ENCODE measurements at places on chromosomes 6 and 20.

GRCh38 chr6:100880149-100880852 is 828 bp downstream of the ASCC3 start:
- no peak for DNase-seq

- no peak for DNase-seq
These were observed 113.8 kb downstream of the CEBPB start for GRCh38 chr20:50304501-50304856.

GRCh38 chr6:131015630-131016263 is 47.3 kb downstream of the EPB41L2 start:
- no peak for DNase-seq

- no peak for DNase-seq
These were observed 74.6 kb downstream of the ATG5 start for GRCh38 chr6:106250953-106251352.

GRCh38 chr20:2780948-2781347 is 19.5 kb downstream of the CPXM1 start:
- no peak for DNase-seq

DNA sequence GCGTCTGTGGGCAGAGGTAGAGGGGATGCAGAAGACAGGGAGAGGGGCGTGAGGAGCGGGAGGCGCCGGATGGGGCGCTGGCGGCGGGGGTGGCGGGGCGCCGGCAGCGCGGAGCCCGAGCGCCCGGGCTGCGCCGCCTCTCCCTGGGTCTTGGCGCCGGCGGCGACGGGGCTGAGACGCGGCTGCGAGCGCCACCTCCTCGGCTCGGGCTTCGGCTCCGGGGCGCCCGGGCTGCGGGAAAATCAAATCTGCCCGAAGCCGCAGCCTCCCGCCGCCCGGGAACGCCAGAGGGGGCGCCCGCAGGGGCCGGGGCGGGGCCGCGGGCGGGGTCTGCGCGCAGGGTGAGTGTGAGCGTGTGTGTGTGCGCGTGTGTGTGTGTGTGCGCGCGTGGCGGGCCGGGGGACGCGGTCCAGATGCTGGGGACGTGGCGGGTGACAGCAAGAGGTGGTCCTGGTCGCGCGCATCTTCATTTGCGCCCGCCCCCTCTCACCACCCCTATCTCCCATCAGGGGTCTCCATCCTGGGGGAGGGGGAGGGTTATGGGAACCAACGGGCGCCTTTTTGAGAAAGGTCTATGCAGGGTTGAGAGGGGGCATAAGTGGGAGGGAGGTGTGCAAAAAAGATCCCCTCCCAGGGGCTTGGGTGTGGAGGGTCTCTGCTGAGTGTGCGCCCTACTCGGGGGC is 646 bp upstream of the CPNE5 start:
- DNase-seq: no peak

DNA sequence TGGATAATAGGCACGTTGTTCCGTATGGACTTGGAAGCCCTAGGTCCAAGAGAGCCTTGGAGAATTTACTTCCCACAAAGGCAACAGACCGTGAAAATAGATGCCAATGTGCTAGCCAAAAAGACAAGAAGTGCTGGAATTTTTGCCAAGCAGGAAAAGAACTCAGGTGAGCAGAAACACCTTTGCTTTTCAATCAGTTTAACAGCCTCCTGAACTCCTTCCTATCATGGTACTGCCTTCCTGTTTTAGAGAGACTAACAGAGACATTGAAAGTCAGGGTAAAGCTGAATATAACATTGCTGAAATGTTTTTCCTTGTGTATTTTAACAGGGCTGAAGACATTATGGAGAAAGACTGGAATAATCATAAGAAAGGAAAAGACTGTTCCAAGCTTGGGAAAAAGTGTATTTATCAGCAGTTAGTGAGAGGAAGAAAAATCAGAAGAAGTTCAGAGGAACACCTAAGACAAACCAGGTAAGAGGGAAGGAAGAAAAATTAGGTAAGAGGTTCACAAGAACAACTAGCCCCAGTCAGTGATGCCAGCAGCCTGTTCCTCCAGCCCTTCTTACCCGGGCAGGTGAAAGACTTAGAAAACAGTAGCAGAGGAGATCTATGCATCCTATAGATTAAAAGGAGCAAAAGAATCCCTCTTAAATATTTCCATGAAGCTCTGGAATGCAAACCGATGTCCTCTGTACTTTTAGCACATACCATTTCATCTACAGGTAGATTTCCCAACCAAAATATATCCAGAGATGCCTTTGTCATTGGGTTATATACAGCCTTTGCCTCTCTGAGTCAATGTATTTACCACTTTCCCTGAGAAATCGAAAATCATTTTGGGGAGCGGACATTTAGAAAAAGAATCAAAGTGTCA is 4.0 kb downstream of the EDN1 start:
- no peak for DNase-seq

GRCh38 chr20:31603822-31604566 is 1.1 kb upstream of the ID1 start:
- DNase-seq: peak; percentile 97

DNA sequence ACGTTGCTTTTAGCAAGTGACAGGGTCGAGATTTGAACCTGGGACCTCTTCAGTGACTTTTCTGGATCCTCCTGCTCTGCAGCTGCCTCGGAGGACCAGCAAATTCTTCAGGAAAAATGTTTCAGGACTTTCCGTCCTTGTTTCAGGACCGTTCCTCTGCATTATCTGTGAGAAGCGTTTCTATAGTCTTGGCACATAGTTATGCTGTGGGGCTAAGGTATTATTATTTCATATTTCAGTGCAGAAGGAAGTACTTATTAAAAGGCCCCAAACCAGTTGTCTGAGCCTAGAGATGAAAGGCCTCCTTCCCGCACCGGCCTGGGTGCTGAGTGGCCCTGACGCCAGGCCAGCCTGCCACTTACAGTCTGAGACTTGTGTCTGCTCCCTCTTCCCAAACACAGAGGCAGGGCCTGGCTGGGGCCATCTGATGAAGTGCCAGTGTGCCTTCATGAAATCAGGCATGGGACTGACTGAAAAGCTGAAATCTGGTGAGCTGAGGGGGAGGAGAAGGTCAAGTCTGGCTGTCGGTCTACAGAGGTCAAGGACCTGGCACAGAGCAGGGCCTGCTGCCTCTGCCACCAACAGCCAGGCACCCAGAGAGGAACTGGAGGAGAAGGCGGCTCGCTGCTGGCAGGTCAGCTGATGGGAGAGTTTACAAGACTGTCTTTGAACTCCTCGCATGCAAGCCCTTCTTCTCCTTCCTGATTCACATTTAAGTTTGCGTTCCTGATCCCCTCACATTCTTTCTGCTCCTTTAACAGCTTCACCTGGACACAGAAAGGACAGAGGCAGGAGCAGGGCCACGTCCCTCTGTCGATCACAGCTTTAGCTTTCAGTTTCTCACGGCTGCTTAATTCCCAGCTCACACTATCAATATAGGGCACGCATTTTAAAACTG is 8.9 kb upstream of the QKI start:
- peak; percentile 13 for DNase-seq

- DNase-seq: no peak
These were observed 277.4 kb upstream of the CNR1 start for GRCh38 chr6:88443554-88443953.

- no peak for DNase-seq
These were observed 147.4 kb upstream of the HTR1E start for GRCh38 chr6:86789779-86790411.

DNA sequence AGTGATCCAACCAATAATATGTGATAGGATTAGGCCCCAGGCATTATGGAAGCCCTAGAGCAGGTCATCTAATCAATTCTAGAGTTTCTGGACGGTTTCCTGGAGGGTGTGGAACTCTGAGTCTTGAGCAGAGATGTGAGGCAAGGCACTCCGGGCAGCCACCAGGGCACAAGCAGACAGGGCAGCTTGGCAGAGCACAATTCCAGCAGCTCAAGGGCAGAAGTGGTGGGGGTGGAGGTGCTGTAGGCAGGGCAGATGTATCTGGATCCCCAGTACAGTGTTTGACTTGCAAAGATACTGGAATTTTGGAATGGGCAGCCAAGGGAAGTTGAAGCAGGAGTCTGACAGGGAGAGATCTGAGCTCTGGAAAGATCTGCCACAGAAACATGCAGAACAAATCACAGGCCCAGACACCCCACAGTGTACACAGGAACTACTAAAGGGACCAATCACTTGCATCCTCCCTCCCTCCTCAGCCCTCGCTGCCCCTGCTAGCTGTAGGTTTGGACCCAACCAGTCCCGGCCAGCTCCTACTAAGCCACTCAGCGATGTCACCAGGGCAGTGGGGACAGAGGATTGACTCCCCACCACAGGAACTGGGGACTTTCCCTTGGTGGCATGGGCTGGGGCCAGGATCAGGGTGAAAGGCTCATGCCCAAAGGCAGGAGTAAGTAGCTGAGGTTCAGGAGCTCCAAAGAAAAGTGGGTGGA is 47.0 kb downstream of the TFEB start:
- DNase-seq: no peak

GRCh38 chr6:21375151-21376116 is 218.1 kb upstream of the SOX4 start:
- no peak for DNase-seq

GRCh38 chr20:2335096-2335870 is 39.5 kb downstream of the TGM3 start:
- no peak for DNase-seq

DNA sequence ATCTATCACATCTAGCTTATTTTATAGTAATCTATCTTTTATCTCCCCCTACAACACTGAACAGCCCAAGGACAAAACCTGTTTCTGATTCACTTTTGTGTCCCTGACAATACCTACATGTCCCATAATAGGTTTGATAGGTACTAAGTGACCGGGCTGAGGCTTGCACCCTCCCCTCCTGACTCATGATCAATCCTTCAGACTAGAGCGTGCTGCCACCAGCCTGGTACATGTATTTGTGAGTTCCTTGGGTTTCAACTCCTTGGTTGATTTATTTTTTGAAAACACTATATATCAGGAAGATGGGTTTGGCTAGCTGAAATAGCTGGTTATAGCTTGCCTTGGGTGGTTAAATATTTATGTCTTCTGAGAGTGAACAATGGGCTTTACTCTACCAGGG is 41.6 kb upstream of the RAB23 start:
- DNase-seq: no peak

- DNase-seq: no peak
These were observed 95.6 kb downstream of the SYCP2 start for GRCh38 chr20:59837623-59838394.

- no peak for DNase-seq
These were observed 209.0 kb downstream of the THBS2 start for GRCh38 chr6:169044381-169045230.

DNA sequence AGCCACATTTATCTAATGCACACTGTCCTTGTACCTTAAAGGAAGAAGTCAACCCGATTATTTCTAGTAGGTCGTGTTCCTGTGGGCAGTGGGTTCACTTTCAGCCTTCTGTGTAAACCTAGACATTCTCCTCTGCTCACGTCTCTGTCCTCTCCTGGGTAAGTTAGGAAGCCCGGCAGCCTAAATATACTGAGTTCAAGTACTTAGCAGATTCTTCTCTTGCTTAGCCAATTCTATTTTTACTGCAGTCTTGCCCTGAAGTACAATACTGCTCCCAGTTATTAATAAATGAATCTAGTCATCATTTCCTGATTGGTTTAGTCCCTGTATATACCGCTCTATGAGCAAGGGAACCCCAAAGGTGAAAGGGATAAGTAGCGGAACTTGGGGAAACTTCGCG is 14.6 kb upstream of the GPR63 start:
- no peak for DNase-seq

- DNase-seq: no peak
These were observed 110.3 kb upstream of the NUP153 start for GRCh38 chr6:17816921-17817611.

DNA sequence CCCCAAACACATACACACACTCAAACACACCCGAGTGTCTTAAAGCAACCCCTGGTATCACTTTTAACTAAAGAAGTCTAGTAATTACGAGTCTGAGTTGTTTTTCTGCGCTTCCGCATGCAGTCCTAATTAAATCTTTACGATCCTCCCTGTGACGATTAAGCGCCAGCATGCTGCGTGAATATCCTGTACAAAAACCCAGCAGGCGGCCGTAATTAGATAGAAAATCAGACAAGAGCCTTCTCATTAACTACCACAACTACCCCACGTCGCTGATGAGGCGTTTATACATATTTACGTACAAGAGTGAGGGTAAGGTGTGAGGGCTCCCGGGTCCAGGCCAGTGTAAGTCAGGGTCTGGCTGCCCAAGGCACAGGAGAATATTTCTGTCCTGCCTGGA is 8.1 kb downstream of the TFAP2B start:
- no peak for DNase-seq

DNA sequence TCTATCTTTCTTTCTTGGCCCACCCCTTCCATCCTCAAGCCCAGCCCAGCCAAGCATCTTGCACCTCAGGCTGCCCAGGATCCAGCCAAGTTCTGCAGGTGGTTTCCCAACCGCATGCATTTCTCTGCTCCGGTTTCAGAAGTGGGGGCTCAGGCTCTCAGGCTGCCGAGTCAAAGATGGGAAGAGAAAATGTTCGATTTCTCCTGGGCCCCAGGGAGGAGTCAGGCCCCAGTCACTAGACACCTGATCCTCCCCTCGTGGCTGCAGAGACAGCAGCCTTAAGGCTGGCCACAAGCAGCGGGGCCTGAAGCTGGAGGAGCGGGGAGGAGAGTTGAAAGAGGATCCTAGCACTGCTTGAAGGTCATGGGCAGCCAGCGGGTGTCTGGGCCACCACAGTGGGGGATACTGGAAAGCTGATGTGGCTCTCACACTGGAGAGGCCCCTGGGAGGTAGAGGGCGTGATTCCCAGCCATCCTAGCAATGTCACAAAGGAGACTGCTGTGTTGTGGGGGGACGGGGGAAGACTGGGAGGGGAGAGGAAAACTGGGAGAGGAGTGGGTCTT is 42.2 kb upstream of the ZFAND3 start:
- no peak for DNase-seq

- no peak for DNase-seq
These were observed 142.6 kb downstream of the CDH26 start for GRCh38 chr20:60100780-60101179.

DNA sequence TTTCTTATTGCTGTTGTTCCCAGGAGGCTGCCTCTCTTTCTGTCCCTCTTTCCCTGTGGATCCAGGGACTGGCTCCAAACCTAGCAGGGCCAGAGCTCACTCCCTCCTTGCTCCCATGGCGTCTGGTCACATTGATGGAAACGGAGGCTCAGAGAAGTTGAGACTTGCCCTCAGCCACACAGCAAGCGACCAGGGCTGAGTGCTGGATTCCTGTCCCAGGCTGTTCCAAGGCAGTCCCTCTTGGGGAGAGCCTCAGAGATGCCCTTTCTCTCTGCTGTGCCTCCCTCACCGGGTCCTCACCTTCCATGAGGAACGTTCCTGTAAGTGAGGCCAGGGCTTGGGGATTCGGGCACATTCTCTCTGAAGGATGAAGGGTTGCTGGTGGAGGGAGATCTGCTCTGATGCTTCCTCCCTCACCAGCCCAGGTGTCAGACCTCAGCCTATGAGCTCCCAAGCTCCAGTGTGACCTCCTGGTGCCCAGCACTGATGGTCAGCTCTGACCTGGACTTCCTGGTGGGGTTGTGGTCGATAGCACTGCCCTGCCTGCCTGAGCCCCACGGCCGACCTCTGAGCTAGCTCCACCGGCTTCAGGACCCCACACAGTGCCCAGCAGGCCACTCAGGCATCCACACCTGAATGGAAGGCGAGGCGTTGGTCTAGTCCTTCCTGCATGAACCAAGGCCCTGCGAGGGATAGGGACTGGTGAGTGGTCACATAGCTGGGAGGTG is 26.8 kb downstream of the SUN5 start:
- DNase-seq: no peak

Measured in NCI-H774 (cell line).